ENCODE measurements at places on chromosomes 13 and 19.

DNA sequence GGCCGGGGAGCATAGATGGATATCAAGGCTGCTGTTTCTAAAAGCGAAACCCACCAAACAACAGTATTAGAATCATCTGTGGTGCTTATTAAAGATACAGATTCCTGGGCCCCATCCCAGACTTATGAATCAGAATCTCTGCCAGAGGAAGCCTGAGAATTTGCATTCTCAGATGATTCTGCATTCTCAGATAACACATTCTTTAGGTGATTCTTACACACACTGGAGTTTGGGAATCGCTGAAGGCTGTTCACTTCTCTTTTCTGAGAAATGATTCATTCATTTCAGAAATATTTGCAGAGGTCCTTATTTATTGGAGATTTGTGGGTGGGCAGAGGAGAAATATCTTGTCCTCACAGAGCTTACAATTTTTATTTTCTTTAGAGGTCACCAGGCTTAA lies 24.4 kb downstream of the ALOX5AP start:
- H3K36me3 ChIP-seq = peaks cover 54% of the 10 kb centered on the region
- H3K4me1 ChIP-seq = peaks cover 11% of the 10 kb centered on the region
- no peaks in the 10 kb centered on the region for H3K27me3 ChIP-seq
- no peak for DNase-seq
- no peak overlapping the region for H3K4me3 ChIP-seq

GRCh38 chr13:78608688-78609463 lies 5.5 kb upstream of the POU4F1 start:
- H3K36me3 ChIP-seq = peaks cover 6% of the 10 kb centered on the region
- H3K27ac ChIP-seq = no peak overlapping the region
- peak overlapping the region; percentile 76 for H3K4me3 ChIP-seq

DNA sequence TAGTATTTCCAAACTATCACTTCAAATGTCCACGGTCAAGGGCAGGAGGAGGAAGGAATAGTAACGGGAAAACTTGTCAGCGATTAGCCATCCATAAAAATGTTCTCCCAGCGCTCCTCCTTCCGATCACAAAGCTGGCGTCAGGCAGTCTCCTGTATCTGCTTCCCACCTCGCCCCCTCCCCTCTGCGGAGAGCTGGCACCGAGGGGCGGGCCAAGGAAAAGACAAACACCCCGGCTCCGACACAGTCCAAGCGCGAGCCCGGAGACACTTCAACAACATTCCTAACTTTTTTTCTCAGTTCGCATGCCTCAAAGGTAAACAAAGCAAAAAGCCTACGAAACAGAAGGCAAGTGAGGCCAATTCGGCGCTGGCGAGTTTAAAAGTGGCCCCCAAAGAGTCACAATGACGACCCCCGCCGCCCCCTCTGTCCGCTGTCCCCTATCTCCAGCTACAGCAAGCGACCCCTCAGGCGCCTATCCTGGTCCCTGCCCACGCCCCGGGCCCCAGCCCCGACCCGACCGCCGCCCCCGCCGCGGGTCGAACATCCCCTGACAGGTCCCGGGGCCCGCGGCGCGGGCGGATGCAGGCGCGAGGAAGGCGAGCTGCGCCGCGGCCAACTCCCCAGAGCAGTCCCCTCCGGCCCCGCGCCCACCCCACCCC lies 736 bp downstream of the SMAD9 start:
- peak overlapping the region; percentile 31 for H3K4me3 ChIP-seq
- peaks cover 6% of the 10 kb centered on the region for H3K4me1 ChIP-seq
- no peak for DNase-seq
- peaks cover 2% of the 10 kb centered on the region for H3K36me3 ChIP-seq

GRCh38 chr19:51660975-51661600 lies 14.5 kb upstream of the SIGLEC14 start:
- peak; percentile 18 for DNase-seq
- peaks cover 4% of the 10 kb centered on the region for H3K4me1 ChIP-seq
- H3K36me3 ChIP-seq = peaks cover 3% of the 10 kb centered on the region
- H3K4me3 ChIP-seq = no peak overlapping the region

- peaks cover 13% of the 10 kb centered on the region for H3K36me3 ChIP-seq
- peak; percentile 28 for DNase-seq
- peak overlapping the region; percentile 70 for H3K4me3 ChIP-seq
These were observed 4.3 kb upstream of the DUXA start for GRCh38 chr19:57171551-57172081.

DNA sequence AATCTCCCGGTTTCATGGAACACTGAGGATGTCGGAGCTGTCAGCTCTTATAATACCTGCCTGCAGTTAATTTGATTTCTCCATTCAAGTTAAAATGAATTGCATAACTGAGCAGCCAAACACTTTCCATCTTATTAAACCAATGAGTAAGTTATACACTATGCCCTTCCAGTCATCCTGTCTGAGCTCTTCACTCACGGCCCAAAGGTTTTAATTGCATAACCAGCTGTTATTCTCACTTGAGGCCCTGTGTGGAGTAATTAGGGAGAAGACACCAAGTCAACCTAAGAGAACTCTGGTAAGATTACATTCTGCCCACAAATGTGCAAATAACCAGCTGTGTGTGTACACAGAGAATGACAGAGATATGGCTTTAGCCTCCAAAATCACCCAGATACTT lies 303.5 kb downstream of the TBC1D4 start:
- H3K4me3 ChIP-seq = no peak overlapping the region
- H3K27me3 ChIP-seq = peaks cover 15% of the 10 kb centered on the region
- H3K36me3 ChIP-seq = no peaks in the 10 kb centered on the region
- DNase-seq = no peak
- H3K27ac ChIP-seq = no peak overlapping the region
- H3K4me1 ChIP-seq = peaks cover 3% of the 10 kb centered on the region

GRCh38 chr19:38020311-38020710 lies 113.3 kb downstream of the SIPA1L3 start:
- no peak for DNase-seq
- peaks cover 3% of the 10 kb centered on the region for H3K36me3 ChIP-seq
- no peaks in the 10 kb centered on the region for H3K27me3 ChIP-seq
- no peak overlapping the region for H3K4me3 ChIP-seq
- peaks cover 17% of the 10 kb centered on the region for H3K4me1 ChIP-seq

DNA sequence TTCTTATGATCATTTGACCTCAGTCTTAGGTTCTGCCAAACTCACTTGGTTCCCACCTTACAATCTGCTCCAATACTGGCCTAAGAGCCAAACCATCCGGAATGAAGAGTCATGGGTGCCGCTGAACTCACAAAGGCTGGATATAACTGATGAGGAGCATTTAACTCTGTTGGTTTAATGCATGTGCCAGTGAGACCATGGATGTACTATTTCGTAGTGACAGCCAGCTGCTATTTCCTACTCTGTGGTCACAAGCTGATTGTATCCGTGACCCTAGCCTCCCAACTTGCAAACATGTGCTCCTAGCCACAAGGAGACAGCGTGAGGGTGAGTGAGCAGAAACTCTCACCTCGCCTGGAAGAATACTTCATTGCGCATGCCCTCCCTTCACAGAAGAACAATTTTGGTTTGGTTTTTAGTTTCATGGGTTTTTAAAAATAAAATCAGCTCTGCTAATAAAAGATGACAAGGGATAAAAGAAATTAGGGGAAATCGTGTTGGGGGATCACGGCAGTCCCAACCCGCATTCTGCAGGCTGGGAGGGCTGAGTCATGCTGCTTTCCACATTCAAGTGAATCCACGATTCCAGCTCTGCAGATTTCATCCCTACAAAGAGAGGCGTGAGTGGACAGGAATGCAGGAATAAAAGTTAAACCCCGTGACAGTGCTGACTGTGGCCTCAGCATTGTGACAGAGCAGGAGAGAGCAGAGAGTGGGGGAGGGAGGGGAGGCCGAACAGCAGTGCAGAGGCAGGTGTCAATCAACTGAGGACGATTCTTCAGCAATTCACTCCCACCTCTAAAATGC lies 66.8 kb upstream of the RAP2A start:
- peaks cover 4% of the 10 kb centered on the region for H3K36me3 ChIP-seq
- no peaks in the 10 kb centered on the region for H3K27me3 ChIP-seq
- H3K4me3 ChIP-seq = peak overlapping the region; percentile 36
- peak overlapping the region; percentile 98 for H3K27ac ChIP-seq

DNA sequence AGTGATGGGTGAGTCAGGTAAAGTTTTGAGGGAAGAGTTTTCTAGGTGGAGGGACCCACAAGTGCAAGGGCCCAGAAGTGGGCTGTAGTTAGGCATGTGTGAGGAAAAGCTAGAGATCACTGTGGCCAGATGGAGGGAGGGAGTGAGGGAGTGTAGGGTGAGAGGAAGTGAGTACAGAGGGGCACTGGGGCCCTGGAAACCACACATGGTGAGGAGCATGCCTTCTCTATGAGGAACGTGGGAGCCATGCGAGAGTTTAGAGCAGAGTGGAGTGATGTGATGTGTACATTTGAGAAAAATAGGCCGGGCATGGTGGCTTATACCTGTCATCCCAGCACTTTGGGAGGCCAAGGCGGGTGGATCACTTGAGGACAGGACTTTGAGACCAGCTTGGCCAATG lies 14.7 kb upstream of the SHKBP1 start:
- no peak for DNase-seq
- H3K27ac ChIP-seq = no peak overlapping the region
- H3K4me3 ChIP-seq = no peak overlapping the region
- peaks cover 81% of the 10 kb centered on the region for H3K27me3 ChIP-seq
- no peaks in the 10 kb centered on the region for H3K4me1 ChIP-seq

DNA sequence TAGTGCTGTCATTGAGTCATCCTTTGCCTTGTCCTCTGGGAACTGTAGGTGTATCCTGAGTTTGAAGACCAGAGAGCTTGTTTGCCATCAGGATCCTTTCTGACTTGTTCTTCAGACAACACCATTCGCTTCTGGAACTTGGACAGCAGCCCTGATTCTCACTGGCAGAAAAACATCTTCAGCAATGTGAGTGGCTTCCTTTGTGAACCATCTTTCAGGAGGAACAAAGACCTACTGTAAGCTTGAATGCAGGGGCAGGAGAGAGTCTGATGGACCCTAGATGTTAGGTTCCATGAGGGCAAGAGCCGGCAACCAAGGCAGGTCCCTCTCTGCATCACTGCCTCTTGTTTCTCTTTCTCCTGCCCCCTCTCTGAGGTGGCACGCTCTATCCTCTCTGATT lies 26.7 kb downstream of the WDR62 start:
- peaks cover 3% of the 10 kb centered on the region for H3K36me3 ChIP-seq
- no peaks in the 10 kb centered on the region for H3K4me1 ChIP-seq

GRCh38 chr19:11176466-11177193 lies 20.7 kb downstream of the KANK2 start:
- H3K27me3 ChIP-seq = no peaks in the 10 kb centered on the region
- H3K36me3 ChIP-seq = no peaks in the 10 kb centered on the region
- H3K27ac ChIP-seq = no peak overlapping the region
